A673 (cell line): ENCODE measurements at places on chromosomes 12 and 14. TPM values are rescaled to one million over a fixed set of nuclear protein-coding genes. Genes with fewer than 3 reads are reported as not detected.

GRCh38 chr12:115096588-115097397 is 412.8 kb upstream of the TBX3 start:
- H3K4me3 ChIP-seq = no peak overlapping the region
- no peak overlapping the region for H3K27ac ChIP-seq
- H3K36me3 ChIP-seq = no peaks in the 10 kb centered on the region
- H3K27me3 ChIP-seq = no peaks in the 10 kb centered on the region

The HOXC11 gene
- 5.7 and 7.0 TPM in 2 replicates for total RNA-seq

The AQP6 gene
- not detected in 2 replicates for total RNA-seq

The SETD1B gene
- 23.8 and 24.5 TPM in 2 replicates for total RNA-seq

DNA sequence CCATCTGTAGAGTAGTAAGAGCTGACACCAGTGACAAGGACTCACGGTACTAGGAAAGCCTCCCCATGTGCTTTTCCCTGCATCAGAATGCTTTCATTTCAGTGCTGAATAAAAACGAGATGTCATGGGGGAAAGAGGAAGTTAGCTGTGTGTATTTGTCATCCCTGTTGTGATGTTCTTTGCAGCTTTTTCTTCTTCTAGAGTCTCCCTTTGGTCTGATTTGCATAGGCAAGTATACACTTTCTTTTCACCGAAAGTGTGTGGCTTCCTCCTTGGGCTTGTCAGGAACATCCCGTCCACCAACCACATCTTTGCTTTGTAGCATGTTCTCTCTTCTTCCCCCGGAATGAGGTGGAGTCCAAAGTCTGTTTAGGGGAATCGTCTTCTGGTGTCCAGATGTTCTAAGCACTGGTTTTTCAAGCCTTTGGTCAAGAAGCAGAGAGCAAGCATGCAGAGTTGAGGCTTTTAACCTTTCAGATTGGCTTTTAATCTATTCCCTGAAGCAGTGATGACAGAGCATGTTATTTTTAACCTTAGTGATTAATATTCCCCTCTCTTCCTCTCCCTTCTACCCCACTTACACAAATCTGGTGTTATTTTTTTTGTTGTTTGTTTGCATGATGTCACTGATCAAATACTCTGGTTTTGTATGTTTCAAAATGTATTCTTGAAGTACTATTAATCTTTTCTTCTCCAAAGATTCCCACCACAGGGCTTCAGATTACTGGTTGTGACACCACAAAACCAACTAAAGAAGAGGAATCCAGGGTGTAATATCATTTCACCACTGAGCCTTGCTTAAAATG is 163.4 kb downstream of the SAMD4A start:
- no peaks in the 10 kb centered on the region for H3K27me3 ChIP-seq
- DNase-seq = no peak

- no peak overlapping the region for H3K27ac ChIP-seq
- no peaks in the 10 kb centered on the region for H3K36me3 ChIP-seq
- H3K27me3 ChIP-seq = no peaks in the 10 kb centered on the region
- no peaks in the 10 kb centered on the region for H3K4me1 ChIP-seq
- no peak overlapping the region for H3K4me3 ChIP-seq
Measured at GRCh38 chr12:712172-712863, 40.1 kb upstream of the WNK1 start.

DNA sequence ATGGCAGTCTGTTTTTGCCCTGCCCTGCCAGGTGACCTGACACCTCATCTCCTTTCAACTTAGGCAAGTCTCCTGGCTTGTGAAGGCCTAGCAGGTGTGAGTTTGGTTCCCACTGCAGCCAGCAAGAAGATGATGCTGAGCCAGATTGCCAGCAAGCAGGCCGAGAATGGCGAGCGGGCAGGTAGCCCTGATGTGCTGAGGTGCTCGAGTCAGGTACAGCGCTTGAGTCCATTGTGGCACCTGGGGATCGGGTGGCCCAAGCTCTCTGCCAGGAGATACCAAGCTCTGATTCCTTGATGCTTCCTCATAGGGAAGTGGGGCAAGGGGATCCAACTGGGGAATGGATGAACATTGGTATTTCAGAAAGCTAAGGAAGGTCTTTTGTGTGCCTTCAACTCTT is 4.1 kb upstream of the CSAD start:
- peaks cover 24% of the 10 kb centered on the region for H3K4me1 ChIP-seq
- H3K36me3 ChIP-seq = peaks cover 66% of the 10 kb centered on the region
- H3K4me3 ChIP-seq = no peak overlapping the region
- no peaks in the 10 kb centered on the region for H3K27me3 ChIP-seq
- DNase-seq = no peak

The NGB gene
- total RNA-seq = not detected in 2 replicates

The PMEL gene
- total RNA-seq = 1.2 and 2.0 TPM in 2 replicates

DNA sequence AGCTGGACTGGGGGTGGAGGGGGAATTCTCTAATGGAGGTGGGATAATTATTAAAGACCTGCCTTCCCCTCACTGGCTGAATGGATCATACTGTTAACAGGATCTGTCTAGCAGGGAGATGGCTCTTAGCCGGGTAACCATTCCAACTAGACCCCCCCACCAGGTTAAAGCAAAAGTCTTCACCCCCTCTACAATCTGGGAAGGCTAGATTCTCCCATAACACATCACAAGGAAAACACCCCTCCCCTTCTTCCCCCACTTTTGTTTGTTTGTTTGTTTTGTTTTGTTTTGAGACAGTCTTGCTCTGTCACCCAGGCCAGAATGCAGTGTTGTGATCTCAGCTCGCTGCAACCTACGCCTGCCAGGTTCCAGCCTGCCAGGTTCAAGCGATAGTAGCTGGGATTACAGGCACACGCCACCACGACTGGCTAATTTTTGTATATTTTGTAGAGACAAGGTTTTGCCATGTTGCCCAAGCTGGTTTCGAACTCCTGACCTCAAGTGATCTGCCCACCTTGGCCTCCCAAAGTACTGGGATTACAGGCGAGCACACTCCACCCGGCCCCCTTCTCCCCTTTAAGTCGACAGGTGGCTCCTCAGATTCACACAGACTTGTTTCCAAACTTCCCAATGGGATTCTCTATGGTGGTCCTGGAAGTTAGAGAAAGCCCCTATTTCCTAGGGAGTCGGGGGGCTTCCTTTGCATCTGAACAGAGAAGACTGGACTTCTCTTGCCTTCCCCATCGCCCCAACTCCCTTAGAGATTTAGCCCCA is 3.5 kb upstream of the BAZ2A start:
- no peaks in the 10 kb centered on the region for H3K27me3 ChIP-seq
- no peak for DNase-seq
- H3K4me3 ChIP-seq = peak overlapping the region; percentile 77
- H3K4me1 ChIP-seq = peaks cover 49% of the 10 kb centered on the region

- H3K4me1 ChIP-seq = no peaks in the 10 kb centered on the region
- H3K4me3 ChIP-seq = no peak overlapping the region
- peaks cover 14% of the 10 kb centered on the region for H3K36me3 ChIP-seq
Measured at GRCh38 chr12:124486346-124486963, 81.0 kb downstream of the NCOR2 start.

The TAS2R9 gene
- total RNA-seq = not detected in 2 replicates

DNA sequence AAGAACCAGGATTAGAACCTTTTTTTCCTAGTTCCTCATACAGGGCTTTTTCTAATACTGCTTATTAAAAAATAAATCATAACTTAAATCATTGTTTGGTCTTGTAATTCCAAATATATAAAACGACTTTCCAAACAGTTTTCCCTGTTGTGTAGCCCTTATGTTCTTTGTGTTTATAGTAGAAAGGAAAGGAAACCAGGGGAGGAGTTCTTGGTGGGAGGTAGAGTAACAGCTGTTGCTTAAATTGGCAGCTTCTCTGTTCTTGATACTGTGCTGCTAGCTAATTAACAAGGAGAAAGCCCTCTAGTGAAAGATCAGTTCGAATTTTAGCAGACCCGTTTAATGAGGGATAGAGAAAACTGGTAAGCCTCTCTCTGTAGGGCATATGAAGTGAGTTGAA is 15.0 kb downstream of the SRP54 start:
- H3K4me3 ChIP-seq = no peak overlapping the region
- H3K36me3 ChIP-seq = peaks cover 5% of the 10 kb centered on the region
- peak overlapping the region; percentile 18 for H3K27ac ChIP-seq
- no peaks in the 10 kb centered on the region for H3K27me3 ChIP-seq

DNA sequence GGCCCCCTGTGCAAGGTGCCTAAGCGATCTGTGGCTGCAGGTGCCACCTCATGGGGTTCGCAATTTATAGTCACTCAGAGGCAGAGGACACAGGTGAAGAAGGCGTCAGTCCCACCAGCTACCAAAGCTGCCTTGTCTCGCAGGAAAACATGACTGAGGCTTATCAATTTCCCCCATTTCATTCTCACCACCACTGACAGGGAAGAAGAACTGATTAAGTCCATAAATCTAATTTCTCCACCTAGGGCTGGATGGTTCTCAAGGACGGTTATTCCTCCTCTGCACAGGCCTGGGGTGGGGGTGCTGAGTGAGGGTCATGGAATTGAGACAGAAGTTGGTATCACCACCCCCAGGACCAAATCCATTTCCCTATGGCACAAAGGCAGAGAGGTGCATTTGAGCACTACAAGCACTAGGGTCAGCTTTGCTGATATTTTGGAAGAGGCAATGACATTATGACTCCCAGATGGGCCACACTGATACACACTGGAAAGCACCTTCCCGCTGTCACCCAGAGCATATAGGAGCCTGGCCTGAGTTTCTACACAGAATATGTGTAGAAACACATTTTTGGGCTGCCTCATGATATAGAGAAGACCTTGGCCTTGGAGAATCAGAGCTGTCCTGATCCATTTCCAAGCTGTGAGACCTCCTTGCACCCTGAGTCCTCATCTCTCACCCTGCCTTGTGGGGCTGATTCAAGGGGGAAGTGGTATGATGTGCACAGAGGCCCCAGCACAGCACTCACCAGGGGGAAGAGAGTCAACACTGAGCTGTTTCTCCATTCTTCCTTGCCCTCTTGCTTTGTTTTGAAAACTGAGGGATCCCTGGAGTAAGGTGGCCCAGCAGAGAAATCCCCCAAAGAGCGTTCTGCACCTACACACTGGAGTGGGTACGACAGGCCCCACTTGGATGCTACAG is 59.4 kb downstream of the PITPNM2 start:
- no peaks in the 10 kb centered on the region for H3K4me1 ChIP-seq
- no peak for DNase-seq
- H3K4me3 ChIP-seq = no peak overlapping the region
- no peaks in the 10 kb centered on the region for H3K27me3 ChIP-seq
- H3K36me3 ChIP-seq = no peaks in the 10 kb centered on the region
- H3K27ac ChIP-seq = no peak overlapping the region

- no peak overlapping the region for H3K4me3 ChIP-seq
- DNase-seq = no peak
- H3K27me3 ChIP-seq = no peaks in the 10 kb centered on the region
- no peaks in the 10 kb centered on the region for H3K4me1 ChIP-seq
Measured at GRCh38 chr14:89851106-89851505, 103.4 kb downstream of the EFCAB11 start.
